ENCODE measurements at places on chromosomes 11 and 22.
A peak's percentile ranks its signal among the peaks of the same experiment; 100 is the strongest.

- peak; percentile 29 for DNase-seq
Measured at GRCh38 chr22:36253523-36254490, 874 bp downstream of the APOL1 start.

DNA sequence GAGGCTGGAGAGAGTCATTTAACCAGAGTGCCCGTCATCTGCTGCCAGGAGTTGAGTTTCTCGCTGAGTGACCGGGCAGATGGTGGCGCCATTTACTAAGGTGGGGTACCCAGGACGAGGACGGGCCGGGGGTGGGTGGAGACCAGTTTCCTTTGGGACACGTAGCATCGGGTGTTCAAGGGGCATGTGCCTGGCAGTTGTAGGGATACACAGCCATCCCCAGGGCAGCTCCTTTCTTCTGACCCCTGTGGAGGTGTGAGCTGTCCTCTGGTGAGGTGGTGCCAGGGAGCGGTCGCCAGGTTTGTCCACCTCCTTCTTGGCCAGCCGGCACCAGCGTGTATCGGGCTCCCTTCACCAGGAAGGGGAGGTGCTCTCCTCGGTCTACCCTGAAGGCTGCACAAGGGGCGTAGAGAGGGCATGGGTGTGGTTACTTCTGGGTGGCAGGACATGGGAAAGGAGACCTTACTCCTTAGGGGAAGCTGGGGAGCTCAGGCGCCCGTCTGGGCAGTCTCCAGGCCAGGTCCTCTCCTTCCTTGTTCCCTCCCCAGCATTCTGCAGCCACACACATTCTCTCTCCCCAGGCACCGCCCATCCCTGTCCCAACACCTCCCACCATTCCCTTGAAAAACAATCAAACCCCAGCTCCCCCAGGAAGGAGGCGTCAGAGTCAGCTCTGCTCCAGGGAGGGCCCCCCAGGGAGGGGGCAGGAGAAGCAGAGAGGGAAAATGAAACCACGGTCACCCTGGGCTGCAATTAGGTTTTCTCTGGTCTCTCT, 10.3 kb upstream of the MB start:
- DNase-seq, result peak; percentile 68

DNA sequence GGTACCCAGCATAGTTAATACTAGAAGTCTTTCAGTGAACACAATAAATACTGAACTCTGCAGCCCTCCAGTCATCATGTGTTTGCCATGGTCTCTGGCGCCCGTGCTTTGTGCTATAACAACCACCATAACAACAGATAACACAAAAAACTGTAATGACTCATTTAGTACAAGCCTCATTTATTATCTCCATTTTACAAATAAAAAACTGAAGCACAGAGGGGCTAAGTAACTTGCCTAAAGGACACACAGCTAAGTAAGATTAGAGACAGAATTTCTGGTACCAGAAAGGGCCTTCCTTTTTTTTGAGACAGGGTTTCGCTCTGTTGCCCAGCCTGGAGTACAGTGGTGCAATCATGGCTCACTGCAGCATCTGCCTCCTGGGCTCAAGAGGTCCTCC, 19.5 kb downstream of the RBFOX2 start:
- no peak for DNase-seq

GRCh38 chr11:102456381-102456780, 3.8 kb upstream of the TMEM123 start:
- DNase-seq, result no peak

- DNase-seq, result peak; percentile 18
Measured at GRCh38 chr11:62142921-62143320, 19.1 kb downstream of the INCENP start.

DNA sequence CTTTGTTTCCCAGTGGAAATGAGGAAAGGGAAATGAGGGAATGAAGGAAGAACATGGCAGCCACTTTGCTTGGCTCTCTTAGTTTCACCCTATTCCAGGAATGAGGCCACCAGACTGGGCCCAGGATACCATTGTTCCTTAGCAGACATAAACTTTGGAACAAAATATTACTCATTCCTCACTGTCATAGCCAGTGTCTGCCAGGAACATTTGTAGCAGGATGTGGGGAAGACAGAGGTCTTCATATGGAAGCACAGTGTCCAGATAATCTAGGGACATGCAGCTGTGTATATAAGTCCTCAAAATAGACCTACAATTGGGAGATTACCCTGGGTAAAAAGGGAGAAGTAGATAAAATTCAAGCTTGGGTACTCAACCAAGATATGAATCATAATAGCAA, 15.2 kb upstream of the FUT4 start:
- DNase-seq, result no peak

DNA sequence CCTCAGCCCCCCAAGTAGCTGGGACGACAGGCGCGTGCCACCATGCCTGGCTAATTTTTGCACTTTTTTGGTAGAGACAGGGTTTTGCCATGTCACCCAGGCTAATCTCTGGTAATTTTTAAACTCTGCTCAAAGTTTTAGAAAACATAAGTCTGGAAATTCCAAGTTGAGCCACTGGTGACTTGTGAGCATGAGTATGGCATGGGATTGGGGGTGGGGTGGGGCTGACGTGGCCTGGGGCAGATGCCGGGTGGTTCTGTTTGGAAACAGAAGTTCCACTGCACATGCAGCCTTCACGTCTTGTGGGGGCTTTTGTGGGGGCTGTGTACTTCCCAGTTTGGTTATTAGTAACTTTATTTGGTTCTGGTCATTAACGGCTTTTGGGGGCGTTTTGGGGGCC, 67.3 kb downstream of the PTPRJ start:
- DNase-seq, result no peak

DNA sequence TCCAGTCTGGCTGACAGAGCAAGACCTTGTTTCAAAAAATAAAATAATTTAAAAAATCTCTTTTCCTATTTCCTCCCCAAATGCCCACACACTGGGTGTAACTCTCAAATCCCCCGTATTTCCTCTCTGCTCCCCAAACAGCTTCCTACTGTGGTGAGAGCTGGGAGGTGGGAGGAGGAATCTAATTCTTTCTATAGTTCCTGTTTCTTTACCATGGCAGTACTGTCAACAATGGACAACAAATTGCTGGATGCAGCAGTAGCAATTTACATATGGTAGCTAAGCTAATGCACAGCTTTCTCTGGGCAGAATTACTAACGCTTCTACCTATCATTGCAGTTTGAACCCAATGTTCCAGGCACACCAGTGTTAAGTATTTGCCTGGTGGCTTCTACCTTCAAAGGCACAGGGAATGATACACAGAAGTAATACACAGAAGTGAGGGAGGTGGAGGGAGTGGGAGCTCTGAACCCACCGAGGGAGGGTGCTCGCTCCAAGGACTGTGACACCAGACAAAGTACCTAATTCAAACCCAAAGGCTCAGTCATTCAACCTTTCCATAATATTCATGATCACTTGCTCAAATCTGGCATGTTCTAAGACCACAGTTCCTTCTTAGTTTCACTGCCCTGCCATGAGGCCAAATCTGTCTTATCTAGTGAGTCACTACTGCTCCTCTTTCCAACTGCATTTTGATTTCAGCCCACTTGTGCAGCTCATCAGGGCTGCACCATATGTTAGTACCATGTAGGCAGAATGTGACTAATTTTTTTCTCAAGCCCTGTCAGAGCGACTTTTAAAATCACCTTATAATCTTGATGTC, 37.9 kb downstream of the CELF1 start:
- no peak for DNase-seq
